AML-193 (cell line): ENCODE measurements at places on chromosomes 16 and 17.

DNA sequence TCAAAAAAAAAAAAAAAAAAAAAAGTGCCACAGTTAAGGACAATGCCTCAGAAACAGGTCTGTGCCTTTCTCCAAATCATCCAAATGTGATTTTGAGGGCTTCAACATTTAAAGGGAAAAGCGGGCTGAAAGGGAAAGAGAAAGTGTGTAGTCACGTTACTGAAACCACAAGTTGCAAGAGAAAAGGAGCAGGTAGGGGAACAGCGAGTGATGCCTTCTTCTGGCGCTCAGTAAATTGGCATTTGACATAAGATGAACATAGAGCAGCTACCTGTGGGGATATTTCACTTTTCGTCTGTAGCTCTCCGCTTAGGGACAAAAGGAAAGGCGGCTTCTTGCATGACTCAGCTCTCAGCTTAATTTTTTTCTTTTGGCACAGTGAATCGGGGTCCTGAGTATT lies 11.1 kb downstream of the CMTM2 start:
- DNase-seq, result peak; percentile 22

DNA sequence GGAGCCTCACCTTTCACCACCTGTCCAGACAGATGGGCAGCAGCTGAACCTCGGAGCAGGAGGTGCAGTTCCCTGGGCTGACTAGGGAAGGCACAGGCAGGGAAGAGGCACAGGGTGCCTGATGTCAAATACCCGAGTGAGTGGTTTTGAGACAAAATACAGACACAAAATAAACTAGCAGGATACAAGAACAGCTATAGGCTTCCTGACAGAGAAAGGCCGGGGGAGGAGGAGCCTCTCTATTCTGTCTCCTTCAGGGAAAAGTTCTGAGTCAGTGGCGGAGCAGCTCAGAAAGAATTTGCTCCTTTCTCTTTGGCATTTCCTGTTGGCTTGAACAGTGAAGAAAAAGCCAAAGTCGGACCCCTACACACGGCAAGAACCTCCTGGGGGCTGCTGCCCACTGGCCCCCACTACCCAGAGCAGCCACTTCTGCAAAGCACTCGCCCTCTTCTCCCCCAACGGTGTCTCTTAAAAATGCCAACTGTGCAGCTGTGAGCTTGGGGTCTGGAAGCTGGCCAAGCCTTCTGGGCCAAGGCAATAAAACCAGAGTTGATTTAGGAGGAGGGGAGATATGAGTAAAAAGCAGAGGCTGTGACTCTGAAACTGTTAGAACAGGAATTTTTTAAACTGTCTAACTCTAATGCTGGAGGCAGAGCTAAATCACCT lies 14.4 kb upstream of the FAAP100 start:
- DNase-seq, result no peak

- no peak for DNase-seq
These were observed 9.0 kb downstream of the SMIM5 start for GRCh38 chr17:75642182-75642783.

DNA sequence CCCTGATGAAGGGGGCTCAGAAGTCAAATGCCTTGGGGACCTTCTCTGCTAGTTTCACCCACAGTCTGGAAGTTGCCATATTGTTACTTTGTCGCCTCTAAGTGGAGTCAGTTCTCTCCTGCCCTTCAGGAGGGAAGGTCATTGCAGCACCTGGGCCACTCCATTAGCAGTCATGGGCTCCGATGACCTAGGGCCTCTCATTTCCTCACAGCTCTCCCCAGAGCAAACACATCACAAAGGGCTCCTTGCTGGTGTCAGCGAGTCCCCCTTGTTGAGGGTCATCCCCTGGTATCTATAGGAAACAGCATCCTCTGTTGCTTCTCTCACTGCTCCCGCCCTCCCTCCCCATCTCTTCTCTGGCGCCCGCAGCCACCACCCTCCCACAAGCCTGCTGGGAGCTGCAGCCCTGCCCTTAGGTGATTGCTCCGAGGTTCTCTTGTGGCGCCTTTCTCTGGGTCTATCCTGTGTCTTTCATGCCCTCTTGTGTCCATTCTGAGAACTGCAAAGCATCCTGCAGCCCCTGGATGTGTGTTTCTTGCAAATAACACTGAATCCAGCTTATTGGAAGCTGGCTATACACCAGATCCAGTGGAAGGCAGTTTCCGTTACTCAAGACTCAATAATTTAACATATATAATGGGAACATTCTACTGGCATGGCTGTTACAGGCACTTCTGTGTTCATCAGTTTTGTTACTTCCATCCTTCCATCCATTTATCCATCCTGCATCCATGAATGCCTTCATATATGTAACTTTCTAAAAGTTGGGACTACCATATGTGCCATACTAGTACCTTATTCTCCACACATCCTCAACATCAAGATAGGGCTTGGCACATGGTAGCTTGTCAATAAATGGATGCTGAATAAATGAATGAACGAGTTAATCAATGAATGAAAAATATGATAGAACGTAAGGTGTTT lies 21.2 kb downstream of the PDILT start:
- DNase-seq, result peak; percentile 46

- DNase-seq, result peak; percentile 42
These were observed 30.8 kb downstream of the HLF start for GRCh38 chr17:55295411-55296170.

GRCh38 chr16:1508494-1509187 lies 15.5 kb downstream of the TELO2 start:
- DNase-seq, result no peak

GRCh38 chr16:79815049-79815448 lies 214.5 kb upstream of the MAF start:
- no peak for DNase-seq

- DNase-seq, result peak; percentile 89
These were observed 150.7 kb downstream of the SOCS1 start for GRCh38 chr16:11105038-11105903.

DNA sequence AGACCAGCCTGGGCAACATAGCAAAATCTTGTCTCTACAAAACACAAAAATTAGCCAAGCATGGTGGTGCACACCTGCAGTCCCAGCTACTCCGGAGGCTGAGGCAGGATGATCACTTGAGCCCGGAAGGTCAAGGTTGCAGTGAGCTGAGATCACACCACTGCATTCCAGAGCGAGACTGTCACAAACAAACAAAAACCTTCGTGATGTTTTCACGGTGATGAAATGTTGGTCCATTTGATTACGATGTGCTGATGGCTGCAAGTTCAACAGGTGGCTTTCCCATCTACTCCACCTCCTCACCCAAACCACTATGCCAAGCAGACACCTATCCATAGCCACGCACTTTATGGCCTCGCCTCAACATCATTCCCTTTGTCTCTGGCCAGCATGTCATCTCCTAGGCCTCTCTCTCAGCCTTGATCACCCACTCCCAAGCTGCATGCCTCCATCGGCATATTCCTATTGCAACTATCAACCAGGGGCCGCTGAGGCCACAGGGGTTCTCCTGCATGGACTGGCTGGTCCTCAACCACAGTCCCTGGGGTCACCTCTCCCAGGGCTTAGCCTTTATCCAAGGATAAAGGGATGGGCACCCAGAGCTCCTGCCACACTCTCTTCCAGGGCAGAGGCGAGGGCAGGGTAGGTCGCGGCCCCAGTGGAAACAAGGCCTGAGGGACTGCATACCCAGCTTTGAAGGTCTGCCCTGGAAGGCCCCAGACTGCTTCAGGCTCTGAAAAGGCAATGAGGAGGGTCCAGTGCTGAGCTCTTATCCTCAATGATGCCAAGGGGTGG lies 17.1 kb upstream of the ALOX15B start:
- DNase-seq, result no peak

- no peak for DNase-seq
These were observed 23.3 kb downstream of the MAP1LC3B start for GRCh38 chr16:87415441-87415840.

GRCh38 chr16:16147316-16147999 lies 75.8 kb downstream of the ABCC6 start:
- DNase-seq, result no peak

- no peak for DNase-seq
These were observed 323.8 kb upstream of the TNRC6C start for GRCh38 chr17:77634710-77635109.
